ENCODE measurements at places on chromosomes 6 and 20.

DNA sequence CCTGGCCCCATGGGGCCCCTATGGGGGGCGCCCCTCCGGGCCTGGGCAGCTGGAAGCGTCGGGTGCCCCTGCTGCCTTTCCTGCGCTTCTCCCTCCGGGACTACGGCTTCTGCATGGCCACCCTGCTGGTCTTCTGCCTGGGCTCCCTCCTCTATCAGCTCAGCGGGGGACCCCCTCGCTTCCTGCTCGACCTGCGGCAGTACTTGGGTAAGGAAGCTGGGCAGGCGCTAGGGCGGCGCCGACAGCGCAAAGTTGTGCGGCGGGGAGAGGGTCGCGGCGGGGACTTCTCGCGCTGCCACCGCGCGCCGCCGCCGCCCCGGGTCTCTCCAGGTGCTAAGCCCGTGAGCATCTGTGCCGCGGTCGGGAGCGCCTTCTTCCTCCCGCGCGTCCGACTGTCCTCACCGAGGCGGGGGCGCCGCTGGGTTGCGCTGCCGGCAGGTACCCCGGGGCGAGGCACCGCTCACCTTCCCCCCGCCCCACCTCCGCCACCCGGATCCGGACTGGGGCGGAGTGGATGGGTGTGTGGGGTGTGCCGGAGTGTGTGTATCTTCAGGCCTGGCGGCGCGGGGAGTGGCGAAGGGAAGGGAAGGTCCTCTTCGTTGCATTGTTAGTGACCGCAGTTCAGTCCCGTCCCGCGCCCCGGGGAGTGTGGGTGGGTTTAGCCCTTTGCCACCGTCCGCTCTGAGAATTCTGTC lies 788 bp downstream of the UST start:
- DNase-seq, result no peak

DNA sequence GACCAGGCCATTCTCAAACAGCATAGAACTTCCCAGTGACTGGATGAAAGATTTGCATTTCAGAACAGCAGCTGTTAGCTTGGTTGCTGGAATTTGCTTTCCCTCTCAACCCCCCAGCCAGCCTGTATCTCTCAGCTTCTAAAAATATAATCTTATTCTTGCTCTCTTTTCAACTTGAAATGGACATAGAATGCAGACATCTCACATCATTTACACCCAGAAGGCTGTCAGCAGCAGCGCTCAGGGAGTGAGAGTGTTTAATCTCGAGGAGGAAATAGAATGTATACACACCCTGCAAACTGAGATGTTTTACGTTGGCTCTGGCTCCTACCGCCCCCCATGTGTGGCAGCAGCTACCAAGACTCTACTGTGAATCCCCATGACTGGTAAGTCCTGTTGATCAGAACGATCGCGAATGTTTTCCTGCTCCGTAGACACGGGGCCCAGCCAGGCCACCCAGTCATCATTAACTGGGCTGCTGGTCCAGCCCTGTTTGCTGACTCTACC lies 163.4 kb upstream of the SLC24A3 start:
- DNase-seq, result no peak

DNA sequence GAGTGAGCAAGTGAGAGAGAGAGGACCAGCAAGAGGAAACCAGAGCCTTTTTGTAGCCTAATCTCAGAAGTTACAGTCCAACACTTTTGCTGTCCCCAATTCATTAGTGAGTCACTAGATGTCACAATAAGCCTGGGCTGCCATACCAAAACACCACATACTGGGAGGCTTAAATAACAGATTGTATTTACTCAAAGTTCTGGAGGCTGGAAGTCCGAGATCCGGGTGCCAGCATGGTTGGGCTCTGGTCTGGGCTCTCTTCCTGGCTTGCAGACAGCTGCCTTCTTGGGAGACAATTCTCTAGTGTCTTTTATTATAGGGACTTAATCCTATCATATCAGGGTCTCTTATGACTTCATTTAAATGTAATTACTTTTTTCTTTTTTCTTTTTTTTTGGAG lies 50.7 kb upstream of the FERMT1 start:
- DNase-seq, result no peak

DNA sequence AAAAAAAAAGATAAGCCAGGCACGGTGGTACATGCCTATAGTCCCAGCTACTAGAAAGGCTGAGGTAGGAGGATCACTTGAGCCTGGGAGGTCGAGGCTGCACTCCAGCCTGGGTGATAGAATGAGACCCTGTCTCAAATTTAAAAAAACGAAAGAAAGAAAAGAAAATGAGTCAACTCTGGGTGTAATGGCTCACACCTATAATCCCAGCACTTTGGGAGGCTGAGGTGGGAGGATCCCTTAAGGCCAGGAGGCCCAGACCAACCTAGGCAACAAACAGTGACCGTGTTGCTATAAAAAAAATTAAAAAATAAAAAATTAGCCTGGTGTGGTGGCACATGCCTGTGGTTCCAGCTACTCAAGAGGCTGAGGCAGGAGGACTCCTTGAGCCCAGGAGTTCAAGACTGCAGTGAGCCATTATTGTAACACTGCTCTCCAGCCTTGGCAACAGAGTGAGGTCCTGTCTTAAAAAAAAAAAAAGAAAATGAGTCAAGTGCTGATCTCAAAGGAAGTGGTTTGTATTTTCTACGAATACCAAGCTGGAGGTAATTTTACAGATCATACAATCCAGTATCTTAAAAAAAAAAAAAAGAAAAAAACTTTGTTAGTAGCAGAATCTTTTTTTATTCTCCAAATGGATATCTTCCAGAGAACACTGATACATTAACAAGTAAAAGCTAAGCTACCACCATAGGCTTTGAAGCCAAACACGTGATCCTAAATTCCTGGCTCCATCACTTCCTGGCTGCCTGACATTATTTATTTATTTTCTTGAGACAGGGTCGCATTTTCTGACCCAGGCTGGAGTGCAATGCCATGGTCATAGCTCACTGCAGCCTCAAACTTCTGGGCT lies 5.7 kb downstream of the COMMD7 start:
- DNase-seq, result no peak

DNA sequence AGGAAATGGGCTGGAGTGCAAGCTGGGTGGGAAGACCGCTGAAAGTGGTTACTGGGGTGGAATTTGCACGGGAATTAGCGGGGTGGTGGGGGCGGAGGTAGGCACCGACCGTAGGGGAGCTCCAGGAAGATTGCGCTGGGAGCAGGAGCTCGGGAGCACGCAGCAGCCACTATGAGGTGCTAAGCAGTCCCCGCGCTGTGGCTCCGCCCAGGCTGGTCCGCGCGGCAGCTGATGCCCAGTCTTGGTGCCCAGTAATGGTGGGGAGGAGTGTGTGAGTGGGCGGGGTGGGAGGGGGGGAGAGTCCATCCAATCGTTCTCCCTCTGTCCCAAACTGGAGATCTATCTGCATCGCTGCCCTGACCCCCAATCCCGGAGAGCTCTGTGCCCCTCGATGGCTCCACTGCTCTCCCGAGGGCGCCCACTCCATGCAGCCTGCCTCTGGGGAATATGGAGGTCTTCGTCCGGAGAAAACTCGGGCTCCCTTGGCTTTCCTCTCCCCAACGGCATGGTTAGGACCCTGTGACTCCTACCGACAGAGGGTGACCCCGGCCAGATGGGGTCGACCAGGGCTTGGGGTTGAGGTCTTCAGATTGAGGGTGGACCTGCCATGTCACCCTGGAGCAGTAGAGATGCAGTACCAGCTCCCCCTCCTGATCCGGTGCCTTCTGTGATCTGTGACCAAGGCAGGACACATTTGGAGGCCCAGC lies 5.3 kb downstream of the TP53TG5 start:
- no peak for DNase-seq

- no peak for DNase-seq
Observed at GRCh38 chr20:54138427-54138826, 35.4 kb downstream of the CYP24A1 start.

DNA sequence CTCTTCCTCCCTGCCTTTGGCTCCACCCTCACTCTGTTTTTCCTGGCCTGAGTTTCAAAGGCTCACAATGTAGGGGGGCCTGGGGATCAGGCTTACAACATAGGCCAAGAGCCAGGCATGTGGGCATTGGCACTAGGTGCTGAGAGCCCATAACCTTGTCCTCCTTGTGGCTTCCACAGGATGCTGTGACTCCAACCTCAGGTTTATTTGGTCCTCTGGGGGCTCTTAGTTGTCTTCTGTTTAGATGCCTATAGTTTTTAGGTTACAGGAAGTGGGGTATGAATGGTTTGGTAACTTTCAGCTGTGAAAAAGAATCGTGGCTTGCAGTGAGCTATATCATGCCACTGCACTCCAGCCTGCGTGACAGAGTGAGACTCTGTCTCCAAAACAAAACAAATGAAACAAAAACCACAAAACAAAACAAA lies 25.6 kb downstream of the MMP24 start:
- no peak for DNase-seq

DNA sequence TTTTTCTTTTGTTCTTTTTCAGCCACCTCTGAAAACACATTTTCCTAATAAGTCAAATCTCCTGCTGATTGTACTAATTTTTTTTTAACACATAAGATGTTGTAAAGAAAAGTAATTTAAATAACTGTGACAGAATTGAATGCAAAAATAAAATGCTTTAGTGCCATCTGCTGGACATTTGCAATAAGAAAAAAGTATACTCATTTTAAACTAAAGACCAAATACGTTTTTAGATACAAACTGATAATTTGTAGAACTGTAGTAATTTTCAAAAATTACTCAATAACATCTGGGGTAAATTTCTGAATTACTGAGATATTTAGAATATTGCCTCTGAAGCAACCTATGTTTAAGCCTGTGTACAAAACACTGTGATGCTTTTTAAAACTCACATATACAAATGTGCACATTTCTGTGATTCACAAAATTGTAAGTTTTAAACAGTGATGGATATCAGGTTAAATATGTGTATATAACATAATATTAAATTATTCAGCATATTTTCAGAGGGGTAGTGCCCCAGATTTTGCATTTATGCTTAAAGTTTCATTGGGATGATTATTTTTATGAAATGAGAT lies 198.7 kb downstream of the RIMS1 start:
- DNase-seq, result no peak

DNA sequence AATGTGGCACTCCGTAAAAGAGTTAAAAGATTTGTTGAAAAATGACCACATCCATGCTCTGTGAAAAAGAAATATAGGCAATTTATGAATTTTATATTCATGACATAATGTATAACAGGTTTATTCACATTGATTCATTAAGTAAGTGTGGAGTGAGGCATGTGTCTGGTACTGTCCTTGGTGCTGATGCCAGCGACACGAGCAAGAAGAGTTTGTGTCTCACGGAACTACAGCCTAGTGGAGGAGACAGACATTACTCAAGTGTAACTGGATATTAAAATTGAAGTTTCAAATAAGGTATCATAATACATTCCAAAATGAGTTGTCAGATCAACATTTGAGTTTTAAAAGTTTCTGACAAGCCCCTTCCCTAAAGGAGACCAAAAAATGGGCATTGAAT lies 158.2 kb upstream of the PRND start:
- DNase-seq, result no peak

GRCh38 chr6:1609648-1610496 lies at the start of gene FOXC1:
FOXC1 (plus strand) TSS chr6:1609915; CDS start chr6:1610446, 531 bp downstream.
- DNase-seq, result no peak

DNA sequence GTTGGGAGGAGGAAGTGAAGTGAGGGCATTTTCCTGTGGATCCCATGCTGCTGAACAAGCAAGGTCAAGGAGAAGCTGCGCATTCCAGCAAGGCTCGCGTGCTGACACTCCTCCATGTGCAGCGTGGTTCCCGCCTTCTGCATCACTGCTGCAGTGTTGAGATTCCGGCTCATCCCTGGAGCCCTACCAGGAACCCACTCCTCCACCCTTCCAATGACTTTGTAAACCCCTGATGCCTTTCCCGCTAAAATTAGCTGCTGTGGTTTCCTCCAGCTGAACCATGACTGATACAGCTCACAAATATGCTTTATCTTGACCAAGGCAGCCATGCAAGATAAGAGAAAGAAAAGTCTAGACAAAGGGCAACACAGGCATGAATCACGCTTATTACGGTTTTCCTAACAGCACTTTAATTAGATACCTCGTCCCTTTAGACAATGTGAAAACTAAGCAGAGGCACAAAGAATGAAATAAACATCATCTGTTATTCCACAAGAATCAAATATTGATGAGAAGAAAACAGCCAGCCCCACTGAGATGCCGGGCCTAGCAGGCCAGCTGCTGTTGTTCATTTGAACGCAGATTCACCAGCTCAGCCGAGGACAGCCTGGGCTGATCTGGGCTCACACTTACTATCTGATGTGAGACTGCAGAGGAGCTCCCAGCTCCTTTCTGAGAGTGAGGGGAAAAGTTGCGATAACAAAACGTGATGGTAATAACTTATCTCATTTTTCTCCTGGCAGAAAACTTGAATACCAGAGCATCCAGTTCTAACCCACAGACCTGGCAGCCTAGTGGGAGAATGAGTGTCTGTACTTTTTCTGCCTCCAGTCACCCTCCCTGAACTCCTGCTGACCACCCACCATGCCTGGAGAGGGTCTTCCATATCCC lies 14.2 kb upstream of the BNIP5 start:
- DNase-seq, result no peak

DNA sequence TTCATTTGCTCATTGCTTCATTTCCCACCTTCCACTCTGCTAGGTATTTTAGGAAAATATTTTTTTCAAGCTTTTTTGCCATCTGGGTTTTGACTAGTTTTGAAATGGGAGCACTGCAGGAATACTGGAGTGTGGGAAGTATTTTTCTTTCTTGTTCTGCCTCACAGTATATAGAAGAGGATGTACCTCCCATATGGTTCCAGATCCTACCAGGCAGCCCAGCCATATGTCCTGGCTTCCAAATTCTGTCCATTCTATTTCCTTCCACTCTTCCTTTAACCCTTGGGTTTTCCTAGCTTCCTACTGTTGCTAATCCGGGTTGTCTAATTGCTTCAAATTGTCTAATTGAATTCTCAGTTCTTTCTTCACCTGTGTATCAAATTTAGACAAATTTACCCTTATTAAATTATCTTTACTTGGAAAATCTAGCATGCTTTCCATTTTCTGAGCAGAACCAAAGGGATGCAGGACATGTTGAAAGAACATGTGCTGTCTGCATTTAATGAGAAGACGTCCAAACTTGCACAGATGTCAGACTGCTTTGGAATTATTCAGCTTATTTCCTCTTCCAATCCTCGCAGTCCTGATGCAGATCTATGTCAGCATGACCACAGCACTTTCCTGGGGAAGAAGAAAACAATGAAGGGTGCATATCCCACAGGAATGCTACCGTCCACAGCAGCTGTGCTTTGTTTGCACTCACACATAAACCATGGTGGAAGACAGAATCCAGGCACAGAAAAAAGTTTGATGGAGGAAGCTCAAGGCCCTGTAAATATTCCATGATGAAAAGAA lies 1273.9 kb upstream of the MAP3K7 start:
- no peak for DNase-seq
